ENCODE measurements at places on chromosomes 3 and 15. TPM values are rescaled to one million over a fixed set of nuclear protein-coding genes. Genes with fewer than 3 reads are reported as not detected.

Gene LEO1
- 6.2 TPM for total RNA-seq

- no peak for DNase-seq
These were observed 108.8 kb downstream of the KBTBD8 start for GRCh38 chr3:67106874-67107273.

DNA sequence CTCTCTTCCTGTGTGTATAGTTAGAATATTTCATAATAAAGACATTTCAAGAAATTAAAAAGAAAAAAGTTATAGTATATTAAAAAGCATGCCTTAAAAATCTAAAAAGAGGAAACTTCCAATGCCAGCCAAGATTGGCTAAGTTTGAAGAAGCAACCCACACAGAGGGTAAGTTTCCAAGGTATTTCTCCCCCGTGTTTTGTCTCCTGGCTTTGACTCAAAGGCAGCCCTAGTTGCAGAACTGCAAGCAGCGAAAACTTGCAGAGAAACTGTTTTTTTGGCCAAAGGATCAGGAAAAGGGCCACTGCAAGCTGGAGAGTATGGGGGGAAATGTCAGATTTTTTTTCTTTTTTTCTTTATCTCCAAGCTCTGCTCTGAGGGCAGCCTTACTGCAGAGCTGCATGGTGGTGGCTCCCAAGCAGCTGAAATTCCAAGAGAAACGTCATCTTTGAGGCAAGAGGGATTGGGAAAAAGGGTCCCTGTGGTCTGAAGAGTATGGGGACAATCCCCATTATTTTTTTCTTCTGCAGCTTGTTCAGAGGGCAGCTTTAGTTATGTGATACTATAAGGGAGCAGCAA lies 23.0 kb downstream of the HACL1 start:
- DNase-seq: no peak

- DNase-seq: no peak
These were observed 126.7 kb downstream of the MYLK start for GRCh38 chr3:123757281-123757940.

GRCh38 chr3:173304182-173304800 lies 93.3 kb upstream of the NLGN1 start:
- DNase-seq: no peak

- DNase-seq: no peak
These were observed 151.4 kb downstream of the PDZRN3 start for GRCh38 chr3:73473181-73473897.

Gene SUSD5
- total RNA-seq: not detected

DNA sequence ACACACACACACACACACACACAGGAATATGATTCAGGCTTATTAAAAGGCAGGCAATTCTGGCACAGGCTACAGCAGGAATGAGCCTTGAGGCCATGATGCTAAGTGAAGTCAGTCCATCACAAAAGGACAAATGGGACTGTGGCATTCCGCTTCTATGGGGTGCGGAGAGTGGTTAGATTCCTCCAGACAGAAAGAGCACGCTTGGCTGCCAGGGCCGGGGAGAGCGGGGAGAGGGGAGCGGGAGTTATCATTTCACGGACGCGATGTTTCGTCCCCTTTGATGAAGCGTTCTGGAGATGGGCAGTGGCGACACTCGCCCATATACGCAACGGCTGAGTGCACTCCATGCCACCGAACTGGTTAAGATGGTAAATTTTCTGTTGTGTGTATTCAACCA lies 58.5 kb upstream of the FAM174B start:
- no peak for DNase-seq

GRCh38 chr3:172573422-172573821 lies 50.2 kb upstream of the TNFSF10 start:
- DNase-seq: no peak

Gene CACNA2D2
- 2.5 TPM for total RNA-seq

- no peak for DNase-seq
These were observed 292.1 kb downstream of the CGGBP1 start for GRCh38 chr3:87766721-87767120.

DNA sequence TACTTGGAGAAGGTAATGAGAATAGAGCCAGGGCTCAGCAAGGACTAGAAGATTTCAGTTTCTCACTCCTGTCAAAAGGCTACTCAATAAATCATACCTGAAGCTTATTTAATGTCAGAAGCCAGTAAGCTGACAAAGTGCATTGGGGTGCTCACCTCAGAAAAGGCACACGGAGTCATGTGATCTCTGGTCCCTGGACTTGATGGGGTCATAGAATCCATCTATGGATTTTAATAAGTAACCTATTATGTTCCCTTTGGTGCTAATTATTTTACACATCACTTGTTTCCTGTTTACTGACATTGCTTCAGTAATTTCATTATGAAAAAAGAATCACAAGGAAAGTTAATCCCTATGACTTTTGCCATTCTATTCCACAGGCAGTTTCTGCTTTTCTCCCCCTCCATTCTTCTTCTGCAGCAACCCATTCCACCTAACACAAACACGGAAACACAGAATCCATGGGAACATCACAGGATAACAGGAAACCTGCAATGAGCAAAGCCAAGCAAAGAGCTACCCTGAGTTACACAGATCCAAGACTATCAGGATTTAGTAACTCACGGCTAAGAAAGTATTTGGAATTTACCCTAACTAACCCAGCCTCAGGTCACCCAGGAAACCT lies 159.6 kb downstream of the MEIS2 start:
- DNase-seq: no peak

DNA sequence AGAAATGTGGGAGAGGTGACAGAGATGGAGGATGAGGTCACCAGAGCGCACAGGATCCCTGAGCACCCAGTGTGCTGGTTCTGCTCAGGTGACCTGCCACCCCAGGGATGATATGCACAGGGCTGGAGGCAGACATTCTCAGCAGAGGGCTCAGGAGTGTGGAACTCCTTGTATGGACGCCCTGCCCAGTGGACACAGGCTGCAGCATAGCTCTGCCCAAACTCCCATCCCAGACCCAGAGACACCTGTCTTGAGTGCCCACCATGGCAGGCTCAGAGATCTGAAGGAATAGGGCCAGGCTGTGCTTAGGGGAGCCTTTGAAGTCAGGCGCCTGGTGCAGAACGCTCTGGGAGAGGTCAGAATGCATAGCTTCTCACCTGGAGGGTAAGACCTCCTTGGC lies 47.3 kb downstream of the PPCDC start:
- DNase-seq: no peak

Gene NT5DC2
- total RNA-seq: 2.5 TPM

DNA sequence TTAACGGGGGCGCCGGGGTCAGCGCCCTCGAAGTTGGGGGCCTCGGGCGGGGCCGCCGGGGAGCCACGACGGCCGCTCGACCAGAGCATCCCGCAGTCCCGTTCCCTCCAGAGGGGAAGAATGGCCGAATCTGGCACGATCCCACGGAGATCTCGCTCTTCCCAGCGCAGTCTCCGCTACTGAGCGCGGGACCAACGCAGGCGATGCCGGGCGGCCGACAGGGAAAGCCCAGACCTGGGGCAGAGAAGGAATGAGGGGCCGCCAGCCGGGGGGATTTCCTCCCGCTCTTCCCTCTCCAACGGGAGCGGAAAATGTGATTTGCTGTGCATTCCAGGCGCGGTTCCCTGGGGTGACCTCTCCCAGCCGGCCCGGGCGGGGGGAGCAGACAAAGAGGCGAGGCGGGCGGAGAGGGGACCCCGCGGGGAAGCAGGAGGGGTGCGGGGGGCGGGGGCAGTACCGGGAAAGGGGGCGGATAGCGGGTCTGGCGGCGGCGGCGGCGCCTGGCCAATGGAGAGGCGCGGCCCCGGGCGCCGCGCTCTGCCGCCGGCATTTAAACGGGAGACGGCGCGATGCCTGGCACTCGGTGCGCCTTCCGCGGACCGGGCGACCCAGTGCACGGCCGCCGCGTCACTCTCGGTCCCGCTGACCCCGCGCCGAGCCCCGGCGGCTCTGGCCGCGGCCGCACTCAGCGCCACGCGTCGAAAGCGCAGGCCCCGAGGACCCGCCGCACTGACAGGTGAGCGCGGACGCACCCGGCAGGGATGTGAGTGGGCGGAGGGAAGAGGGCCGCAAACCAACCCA lies at the start of gene GREM1:
Gene GREM1 (plus strand): TSS at position 579 of the 801 bp plus-strand sequence. CDS start 12,687 bp downstream, outside the sequence.
- DNase-seq: no peak

- no peak for DNase-seq
These were observed 11.8 kb downstream of the MRAS start for GRCh38 chr3:138359919-138360868.

DNA sequence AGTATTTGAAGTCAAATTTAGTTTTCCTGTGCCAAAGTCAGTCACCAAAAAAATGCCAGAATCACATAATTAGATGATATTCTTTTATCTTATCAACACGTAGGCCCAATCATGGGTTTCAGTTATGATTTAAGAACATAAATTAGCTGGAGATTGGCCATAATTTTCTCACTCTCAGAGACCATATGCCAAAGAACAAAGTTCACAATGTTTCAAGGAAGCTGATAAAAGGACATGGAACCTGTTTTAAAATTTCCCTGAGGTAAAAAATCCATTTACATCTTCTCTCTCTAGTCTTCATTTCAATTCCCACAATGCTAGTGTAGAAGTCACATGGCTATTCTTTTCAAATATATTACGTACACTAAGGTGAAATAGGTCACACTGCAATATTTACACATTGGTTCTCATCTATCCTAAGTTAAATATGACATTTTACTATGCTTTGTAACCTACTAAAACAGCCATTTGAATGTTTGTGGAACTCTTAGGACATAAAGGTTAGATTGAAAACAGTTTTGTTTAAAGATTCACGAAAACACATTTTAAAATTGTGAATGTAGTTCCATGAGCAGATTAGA lies 42.7 kb upstream of the DCUN1D1 start:
- no peak for DNase-seq

- no peak for DNase-seq
These were observed 2.1 kb downstream of the TRIM69 start for GRCh38 chr15:44738340-44738984.

DNA sequence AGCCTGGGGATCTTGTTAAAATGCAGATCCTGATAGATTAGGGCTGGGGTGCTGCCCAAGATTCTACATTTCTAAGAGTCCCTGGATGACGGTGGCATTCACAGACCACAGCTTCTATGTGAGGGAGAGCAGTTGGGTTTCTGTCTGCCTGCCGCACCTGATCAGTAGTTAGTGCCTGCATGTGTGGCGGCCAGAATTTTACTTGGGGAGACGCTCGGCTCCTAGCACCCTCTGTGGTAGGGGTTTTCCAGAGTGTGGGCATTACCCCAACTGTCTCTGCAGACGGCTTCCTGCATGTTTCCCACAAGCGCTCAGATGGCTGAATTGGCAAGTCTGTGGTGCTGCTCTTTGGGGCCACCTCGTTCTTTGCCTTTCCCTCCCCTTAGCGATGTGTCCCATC lies 8.3 kb downstream of the GHRL start:
- DNase-seq: no peak

DNA sequence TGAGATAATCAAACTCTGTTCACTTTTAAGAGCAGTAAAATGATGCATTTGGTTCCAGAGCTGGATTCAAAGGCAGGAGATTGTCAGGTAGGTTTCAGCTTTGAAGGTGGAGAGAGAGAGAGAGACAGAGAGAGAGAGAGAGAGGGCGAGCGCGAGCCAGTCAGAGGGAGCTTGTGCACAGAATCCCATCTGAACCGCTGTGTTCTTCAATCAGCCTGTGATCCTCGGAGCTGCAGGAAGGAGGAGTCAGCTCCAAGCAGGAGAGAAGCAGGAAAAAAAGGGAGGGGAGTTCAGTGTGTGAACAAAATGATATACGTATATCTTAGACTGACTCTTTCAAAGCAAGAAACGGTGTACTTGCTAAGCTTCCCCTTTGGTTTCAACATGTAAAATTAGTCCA lies at the start of gene GPR149:
Gene GPR149 (minus strand): TSS at position 177 of the 400 bp plus-strand sequence. CDS start 575 bp downstream, outside the sequence.
- no peak for DNase-seq

- no peak for DNase-seq
These were observed 612.2 kb downstream of the RBMS3 start for GRCh38 chr3:29892976-29893554.

GRCh38 chr15:65460741-65461347 lies 38.1 kb upstream of the IGDCC4 start:
- no peak for DNase-seq

- DNase-seq: no peak
These were observed 95.8 kb downstream of the ARNT2 start for GRCh38 chr15:80500021-80500420.

Gene CNTN3
- total RNA-seq: not detected

Gene LYZL4
- not detected for total RNA-seq

DNA sequence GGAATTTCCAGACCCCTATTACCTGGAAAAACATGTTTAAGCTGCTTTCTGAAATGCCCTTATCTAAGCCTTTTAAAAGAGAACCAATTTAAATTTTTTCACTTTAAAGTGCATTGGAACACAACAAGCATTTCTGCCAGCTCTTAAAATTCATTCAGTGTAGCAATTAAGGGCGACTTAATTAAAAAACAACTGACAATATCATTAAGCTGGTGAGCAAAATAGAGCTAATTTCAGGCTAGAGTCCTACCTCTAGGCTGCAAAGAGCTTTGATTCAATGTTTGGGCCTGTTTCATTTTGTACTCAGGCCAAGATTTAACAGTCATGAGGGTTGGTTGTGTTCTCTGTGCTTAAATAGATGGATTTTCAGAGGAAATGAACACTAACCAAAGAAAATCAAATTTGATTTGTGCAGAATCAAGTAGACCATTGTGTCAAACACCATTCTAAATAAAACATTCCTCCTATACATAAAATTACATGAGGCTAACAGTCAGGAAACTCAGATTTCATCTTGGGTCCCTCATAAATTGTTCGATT lies 114.6 kb downstream of the TMEM108 start:
- DNase-seq: no peak

GRCh38 chr15:78460737-78461136 lies 22.7 kb downstream of the IREB2 start:
- DNase-seq: no peak

GRCh38 chr3:115658337-115659181 lies 35.2 kb downstream of the GAP43 start:
- peak; percentile 67 for DNase-seq

- DNase-seq: peak; percentile 33
These were observed 53.6 kb downstream of the RHCG start for GRCh38 chr15:89442671-89443307.

DNA sequence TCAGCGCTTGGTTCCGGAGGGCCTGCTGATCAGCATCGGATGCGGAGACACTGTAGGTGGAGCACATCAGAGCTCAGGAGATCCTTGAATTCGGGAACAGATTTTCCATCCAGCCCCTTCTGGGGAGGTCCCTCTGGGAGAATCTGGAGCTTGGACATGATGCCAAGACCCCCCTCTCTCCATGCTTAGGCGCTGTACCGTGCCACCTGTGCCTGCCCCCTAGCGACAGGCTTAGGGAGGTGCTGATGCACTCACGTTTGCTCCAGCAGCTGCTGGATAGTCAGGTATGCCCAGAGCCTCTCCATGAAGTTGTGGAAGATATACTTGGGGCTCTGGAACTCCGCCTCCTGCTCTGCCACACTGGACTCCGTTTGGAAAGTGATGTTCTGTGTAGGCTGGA lies 9.7 kb downstream of the ITIH4 start:
- no peak for DNase-seq

All from CD4-positive, alpha-beta T cell (primary cell).